ENCODE measurements at places on chromosomes 5 and 9.

GRCh38 chr9:88986776-88987175, 4.5 kb upstream of the S1PR3 start:
- no peak for DNase-seq

- no peak for DNase-seq
Measured at GRCh38 chr5:170843870-170844269, 17.9 kb upstream of the RANBP17 start.

GRCh38 chr5:150214289-150214688, 24.4 kb downstream of the SLC6A7 start:
- no peak for DNase-seq

DNA sequence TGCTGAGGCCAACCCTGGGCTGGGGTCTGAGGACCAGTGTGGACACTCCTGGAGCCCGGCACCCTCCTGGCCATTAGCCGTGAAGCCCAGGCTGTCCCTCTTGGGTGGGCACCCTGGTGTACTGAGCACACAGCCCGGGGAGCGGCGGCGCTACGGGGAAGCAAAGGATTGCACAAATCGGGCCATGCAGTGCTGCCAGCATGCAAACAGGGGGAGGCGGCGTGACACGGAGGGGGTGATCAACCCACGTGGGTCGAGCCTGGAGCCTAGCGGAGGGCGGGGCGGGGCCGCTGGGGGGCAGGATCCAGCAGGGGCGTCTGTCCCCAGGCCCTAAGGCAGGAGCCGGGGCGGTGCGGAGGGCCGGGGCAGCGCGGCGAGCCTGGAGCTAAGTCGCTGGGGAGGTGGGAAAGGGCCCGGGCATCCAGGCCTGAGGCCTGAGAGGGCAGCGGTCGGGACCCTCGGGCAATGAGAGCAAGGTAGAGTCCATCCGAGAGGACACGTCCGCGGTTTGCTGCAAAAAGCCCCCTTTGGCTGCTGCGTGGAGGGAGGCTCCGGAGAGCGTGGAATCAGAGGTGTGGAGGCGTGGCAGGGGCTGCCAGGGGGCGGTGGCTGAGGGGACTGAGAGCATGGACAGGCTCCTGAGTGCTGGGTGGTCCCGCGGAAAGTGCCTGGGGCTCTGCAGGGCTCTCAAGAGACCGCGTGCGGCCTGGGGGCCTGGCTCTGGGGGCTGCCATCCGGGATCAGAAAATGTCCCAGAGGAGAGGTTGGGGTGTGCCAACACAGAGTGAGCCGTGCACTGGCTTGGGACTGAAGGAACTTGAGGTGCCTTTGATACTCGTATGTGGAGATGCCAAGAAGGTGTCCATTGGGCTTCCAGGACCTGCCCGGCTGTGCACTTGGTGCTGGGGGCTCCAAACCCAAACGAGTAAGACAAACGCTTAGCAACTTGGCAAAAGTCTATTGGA, 94.2 kb downstream of the BARX1 start:
- DNase-seq: no peak

DNA sequence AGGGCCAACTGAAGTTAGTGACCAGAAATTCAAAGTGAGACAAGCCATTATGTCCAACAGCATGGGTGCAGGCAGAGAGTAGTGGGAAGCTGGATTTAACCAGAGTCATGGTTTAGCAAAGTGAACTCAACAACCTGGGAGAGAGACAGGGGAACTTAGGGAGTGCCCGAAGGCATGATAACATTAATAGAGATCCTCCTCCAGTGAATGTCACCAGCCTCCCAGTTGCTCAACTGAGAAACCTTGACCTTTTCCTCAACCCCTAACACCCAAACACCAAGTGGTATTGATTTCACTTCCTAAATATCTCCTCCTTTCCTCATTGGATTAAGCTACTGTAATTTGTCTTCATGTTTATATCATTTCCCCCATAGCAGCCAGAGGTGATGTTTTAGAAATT, 42.6 kb downstream of the HMGCS1 start:
- DNase-seq: no peak

GRCh38 chr5:56388229-56388985, 155.3 kb upstream of the ANKRD55 start:
- DNase-seq: no peak

GRCh38 chr9:4238522-4238921, 61.3 kb downstream of the GLIS3 start:
- no peak for DNase-seq

DNA sequence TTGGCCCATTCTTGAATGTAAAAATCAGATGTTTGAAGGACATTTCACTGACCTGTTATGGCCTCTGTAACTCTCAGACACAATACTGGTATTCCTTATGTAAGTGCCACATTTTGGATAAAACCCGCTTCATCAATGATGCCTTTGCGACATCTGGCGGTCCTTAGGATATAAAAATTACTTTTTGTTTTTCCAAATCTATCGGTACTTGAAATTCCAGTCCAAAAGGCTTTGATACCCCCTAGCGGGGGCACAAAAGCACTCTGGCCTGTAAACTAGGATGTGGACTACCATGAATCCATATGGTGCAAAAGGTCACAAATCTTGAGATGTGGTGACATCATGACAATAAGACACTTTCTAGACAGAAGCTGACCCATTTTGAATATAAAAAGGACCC, 291.8 kb downstream of the KIAA0825 start:
- no peak for DNase-seq

- no peak for DNase-seq
Measured at GRCh38 chr9:76143834-76144233, 250.4 kb downstream of the RFK start.

GRCh38 chr5:168830833-168831232, 251.7 kb upstream of the PANK3 start:
- no peak for DNase-seq

DNA sequence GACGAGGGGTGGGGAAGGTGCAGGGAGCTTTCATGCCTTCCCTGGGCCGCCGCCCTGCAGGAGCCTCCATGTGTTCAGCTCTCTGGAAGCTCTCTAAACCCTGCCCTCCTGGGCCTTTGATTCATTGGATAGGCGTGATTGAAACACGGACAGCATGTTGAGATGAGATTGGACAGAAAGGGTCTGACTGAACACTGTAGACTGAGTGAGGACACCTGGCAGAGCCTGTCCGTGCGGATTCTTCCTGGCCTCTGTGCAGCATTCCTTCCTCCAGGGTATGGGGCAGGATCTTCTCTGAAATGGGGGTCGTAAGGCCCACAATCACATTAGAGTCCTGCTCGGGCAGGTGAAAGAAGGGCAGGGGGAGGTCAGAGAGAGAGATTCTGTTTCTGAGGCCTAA, 12.8 kb downstream of the RPL12 start:
- DNase-seq: no peak

- no peak for DNase-seq
Measured at GRCh38 chr5:90994796-90995195, 388.3 kb downstream of the ARRDC3 start.

DNA sequence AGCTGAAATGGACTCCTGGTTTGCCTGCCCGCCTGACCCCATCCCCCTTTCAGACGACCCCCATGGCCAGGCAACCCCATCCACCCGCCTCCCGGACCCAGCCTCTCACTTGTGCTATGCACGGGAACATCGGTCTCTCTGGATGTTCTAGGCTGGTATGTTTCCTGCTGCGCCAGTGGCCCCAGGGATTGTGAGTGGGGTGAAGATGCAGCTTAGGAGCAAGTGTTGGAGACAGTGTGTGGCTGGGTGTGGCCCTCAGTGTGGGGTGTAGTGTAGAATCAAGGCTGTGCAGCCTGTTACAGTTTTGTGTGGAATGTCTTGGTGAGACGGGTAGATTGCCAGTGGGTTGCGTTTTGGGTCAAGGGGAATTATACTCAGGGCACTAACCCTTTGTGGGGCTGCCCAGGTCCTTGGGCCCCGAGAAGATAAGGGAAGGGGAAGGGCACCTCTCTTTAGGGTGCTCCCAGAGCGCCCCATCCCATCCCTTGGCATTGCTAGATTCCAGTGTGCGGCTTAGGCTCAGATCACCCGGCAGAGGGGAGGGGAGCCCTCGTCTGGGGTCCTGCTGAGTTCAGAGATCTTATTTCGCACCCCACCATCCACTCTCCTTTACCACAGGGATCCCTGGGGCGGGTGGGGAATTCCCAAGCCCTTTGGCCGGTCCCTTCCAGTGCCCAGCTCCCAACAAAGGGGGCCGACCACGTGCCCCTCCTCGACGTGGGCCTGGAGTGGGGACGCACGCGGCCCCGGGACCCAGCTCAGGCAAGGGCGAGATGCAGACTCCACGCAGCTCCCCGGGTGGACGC, 4.6 kb downstream of the IER5L start:
- no peak for DNase-seq

- DNase-seq: no peak
Measured at GRCh38 chr5:54985301-54986268, at the start of gene ESM1. Gene ESM1 (minus strand): TSS chr5:54985593. CDS start chr5:54985517, 76 bp downstream.

DNA sequence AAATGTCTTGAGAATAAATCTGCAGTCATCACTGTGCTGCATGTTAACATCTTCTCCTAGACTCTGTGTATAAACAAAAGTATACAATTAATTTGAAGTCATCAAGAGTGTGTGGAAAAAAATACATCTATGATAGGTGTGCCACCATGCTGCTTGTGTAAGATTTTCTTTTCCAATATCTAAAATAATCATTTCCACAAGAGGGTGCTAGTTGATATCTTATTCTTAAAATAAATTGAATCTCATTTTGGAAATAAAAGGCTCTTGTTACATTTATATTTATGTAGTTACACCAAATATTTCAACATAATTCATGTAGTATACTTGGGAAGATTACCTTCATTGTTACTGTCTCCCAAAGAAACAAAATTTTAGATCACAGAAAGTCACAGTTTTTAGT, 14.1 kb upstream of the MOCS2 start:
- DNase-seq: no peak

- DNase-seq: no peak
Measured at GRCh38 chr9:134922932-134923240, 5.2 kb upstream of the FCN1 start.

DNA sequence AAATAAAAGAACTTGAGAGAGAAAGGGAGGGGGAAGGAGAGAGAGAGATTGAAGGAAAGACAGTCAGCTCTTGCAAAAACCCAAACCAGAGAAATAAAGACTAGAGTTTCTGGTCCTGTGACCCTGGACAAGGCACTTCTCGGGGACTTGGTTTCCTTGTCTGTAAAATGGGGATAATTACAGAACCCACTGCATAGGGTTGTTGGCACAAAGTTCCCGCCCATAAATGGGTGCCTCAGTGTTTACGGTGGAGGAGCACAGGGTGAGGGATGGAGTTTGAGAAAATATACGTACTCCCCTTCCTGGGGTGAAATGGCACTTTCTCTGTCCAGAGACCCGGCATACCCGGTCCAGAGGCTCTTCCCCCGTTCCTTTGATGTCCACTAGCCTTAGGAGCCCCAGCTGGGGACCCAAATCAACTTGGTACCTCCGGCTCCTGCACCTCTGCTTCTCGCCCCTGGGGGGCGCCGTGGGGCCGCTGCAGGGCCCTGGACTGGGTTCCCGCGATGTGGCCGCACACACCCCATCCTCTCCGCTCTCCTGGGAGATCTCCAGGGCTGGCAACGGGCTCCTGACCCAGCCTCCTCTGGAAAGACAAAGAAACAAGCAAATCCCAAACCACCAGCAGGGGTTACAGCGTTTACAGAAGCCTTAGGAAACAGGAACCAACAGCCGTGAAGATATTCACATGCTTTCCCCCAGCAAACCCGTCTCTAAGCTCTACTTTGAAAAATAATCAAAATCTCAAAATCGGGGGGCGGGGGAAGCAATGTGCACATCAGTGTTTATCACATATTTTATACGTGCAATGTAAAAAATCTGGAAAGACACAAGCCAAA, 26.3 kb downstream of the PTGES start:
- peak; percentile 66 for DNase-seq

- no peak for DNase-seq
Measured at GRCh38 chr5:145237843-145238242, 597.3 kb downstream of the PRELID2 start.

DNA sequence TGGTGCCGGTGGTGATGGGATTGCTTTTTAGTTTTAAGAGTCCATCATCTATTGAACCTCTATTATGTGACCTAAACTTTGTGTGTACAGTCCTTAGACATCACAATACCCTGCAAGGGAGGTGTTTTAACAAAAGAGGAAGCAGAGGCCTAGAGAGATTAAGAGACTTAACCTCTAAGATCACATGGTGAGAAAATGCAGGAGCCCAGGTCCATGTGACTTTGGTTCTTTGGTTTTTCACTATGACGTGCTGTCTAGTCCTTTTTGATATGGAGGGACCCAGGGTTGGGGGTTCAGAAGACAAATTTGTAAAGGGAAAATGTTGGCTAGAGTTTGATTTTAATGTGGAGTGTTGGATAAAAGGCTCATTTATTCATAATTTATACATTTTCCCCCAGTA, 34.1 kb upstream of the TRMT10B start:
- DNase-seq: no peak

GRCh38 chr5:84119252-84119651, 265.4 kb downstream of the EDIL3 start:
- DNase-seq: no peak

GRCh38 chr5:132854301-132854700, 12.0 kb downstream of the GDF9 start:
- no peak for DNase-seq

DNA sequence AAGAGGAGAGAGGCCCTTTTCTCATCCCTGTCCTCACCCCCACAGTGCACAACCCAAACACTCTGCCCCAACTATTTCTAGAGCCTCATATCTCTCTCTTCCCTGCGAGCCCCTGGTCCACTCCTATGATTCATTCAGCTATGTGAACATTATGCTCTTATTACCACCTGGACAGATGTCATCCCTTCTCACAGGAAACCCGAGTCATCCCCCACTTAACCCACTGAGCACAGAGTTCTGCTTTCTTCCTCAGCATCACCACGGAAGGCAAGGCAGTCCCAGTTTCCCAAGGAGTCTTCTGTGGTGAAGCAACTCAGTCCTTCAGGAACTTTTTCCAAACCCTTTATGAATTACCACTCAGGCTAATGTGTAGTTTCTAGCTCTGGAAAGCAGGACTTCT, 1.3 kb downstream of the DNAI1 start:
- no peak for DNase-seq

GRCh38 chr9:121742923-121743322, 91.5 kb downstream of the DAB2IP start:
- no peak for DNase-seq

- DNase-seq: no peak
Measured at GRCh38 chr5:68740226-68740910, 353.4 kb upstream of the SLC30A5 start.

DNA sequence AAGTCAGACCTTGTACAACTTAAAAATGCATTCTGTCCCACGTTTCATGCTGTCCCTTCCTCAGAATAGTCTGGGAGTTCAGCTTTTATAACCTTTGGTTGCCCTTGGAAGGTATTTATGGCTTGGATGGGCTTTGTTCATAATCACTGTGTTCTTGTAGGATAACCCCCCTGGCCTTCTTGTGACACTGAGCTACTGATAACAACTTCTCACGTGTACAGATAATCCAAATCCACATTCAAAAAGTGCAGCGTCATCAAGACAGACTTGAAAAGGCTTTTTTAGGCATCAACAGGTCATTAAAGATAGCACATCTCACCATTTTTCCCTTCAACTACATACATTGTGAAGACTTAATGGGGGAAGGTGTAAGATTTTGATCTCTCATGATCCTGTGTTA, 42.0 kb downstream of the SLC1A3 start:
- DNase-seq: no peak

GRCh38 chr9:12457237-12457636, 235.9 kb upstream of the TYRP1 start:
- DNase-seq: no peak

GRCh38 chr5:88680253-88681132, 202.5 kb downstream of the MEF2C start:
- peak; percentile 90 for DNase-seq

Measured in stimulated activated effector memory CD8-positive, alpha-beta T cell treated with anti-CD3 and anti-CD28 coated beads, Interleukin-12 subunit alpha, Interleukin-12 subunit beta, amount 100 ng/mL, for 72 hours (primary cell).